Non-pigmented ciliary epithelial cell (primary cell): ENCODE measurements at places on chromosomes 4 and X.

GRCh38 chr4:151643564-151643963 lies 117.2 kb downstream of the GATB start:
- DNase-seq, result no peak

GRCh38 chr4:100880011-100880410 lies 362.2 kb upstream of the EMCN start:
- DNase-seq, result no peak

- no peak for DNase-seq
These were observed 2.9 kb downstream of the ANOS1 start for GRCh38 chrX:8728932-8729535.

- no peak for DNase-seq
These were observed 26.8 kb downstream of the SH3TC1 start for GRCh38 chr4:8225706-8226443.
